ENCODE measurements at places on chromosomes 13 and 19.
A peak's percentile ranks its signal among the peaks of the same experiment; 100 is the strongest.

GRCh38 chr13:50392977-50393376 is 377.7 kb downstream of the KCNRG start:
- DNase-seq, result no peak

GRCh38 chr13:50244713-50245574 is 229.7 kb downstream of the KCNRG start:
- DNase-seq, result peak; percentile 54

GRCh38 chr19:10361569-10362011 is 18.8 kb downstream of the TYK2 start:
- no peak for DNase-seq

DNA sequence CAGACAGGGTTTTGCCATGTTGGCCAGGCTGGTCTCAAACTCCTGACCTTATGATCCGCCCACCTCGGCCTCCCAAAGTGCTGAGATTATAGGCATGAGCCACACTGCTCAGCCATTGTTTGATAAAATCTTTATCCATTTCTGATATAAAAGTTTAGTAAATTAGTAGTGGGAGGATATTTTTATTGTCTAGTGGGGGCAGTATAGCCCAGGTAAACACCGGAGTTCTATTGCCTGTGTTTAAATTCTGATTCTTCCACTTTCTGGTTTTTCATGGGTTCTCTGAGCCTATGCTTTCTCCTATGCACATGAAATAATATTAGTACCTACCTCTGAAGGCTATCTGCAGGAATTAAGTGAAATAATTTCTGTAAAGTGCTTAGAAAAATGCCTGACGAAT is 20.1 kb upstream of the ARHGEF18 start:
- peak; percentile 33 for DNase-seq

- no peak for DNase-seq
Measured at GRCh38 chr13:110562036-110562597, 595 bp upstream of the RAB20 start.

- no peak for DNase-seq
Measured at GRCh38 chr19:19525611-19526380, 2.9 kb upstream of the YJEFN3 start.

DNA sequence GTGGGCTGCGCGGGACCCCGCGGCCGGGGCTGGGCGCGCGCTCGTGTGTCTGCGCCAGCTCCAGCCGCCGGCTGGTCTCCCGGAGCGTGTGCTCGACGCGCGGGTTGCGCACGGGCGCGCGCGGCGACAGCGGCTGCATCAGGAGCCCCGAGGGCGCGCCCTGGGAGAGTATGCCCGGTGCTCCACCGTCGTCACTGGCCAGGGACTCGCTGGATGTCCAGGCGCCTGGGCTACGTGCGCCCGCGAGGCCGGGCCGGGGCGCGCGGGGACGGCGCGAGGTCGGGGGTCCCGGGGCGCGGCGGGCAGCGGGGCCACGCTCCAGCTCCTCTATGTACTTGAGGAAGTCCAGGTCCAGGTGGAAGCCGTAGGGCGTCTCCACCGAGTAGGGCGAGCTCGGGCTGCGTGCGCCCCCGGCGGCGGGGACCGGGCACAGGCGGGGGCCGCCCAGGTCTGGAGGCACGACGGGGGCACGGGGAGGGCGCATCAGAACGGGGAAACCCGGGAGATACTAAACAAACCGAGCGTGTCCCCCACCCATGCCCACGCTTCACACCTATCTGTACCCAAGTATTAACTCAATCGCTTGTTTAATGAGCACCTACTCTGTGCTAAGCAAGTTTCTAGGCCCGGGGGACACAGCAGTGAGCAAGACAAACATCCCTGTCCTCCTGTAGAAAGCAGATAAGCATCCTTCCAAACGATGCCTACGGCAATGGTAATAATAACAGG is 7.6 kb downstream of the KANK3 start:
- peak; percentile 37 for DNase-seq

DNA sequence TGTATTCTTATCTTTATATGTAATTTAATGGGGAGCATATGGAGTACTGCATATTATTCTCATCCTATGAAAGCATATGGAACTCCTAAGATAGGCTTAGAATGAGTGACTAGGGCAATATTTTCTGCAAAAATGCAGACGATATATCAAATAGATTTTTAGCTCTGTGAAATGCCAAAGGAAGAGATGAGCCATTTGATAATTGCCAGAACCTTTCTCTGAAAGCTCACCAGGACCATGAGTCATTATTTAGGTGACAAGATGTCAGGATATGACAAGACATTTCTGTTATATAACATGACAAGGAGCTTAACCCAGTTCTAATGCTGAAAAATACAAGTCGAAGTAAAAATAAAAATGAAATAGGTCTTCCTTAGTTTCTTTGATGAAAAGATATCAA is 145.0 kb downstream of the SLITRK6 start:
- DNase-seq, result no peak

GRCh38 chr13:74443631-74444030 is 309.4 kb upstream of the KLF12 start:
- DNase-seq, result no peak
